Activated T-helper 1 cell treated with Interleukin-2 at 50 U/mL for 16 hours (primary cell): ENCODE measurements at places on chromosomes 7 and 10.

DNA sequence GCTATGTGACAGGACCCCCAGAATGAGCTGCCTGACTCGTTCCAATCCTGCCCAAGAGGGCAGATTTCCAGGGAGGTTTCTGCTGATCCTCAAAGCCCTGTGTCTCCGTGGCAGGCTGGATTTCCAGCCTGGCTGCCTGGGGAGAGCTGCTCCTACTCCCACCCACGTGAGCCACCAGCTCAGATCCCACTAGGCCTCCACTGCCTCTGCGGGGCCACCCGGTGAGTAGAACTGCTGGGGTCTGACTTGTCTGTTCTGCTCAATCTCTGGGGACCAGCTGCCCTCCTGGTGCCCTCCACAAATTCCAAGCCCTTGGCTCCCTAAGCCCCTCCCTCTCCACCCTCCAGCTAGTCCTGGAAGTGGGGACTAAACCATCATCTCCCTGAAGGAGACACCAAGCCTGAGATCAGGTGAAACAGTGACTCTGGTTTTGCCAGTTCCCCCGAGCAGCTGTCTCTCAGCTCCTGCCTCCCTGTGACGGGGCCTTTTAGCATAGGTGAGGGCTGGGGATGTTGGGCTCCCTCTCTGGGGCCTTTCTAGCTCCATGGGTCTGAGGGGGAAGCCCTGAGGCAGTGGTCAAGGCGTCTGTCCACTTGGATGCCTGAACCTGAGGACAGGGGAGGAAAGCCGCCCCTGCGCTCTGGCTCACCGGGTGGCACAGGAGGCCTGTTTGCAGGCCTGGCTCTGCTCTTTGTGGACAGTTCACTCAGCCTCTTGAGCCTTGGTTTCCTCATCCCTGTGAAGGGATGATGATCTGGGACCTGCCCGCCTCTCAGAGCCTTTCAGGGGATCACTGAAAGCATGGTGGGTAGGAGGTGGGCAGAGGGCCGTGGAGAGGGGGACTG lies 5.6 kb downstream of the FAM241B start:
- no peak for DNase-seq

DNA sequence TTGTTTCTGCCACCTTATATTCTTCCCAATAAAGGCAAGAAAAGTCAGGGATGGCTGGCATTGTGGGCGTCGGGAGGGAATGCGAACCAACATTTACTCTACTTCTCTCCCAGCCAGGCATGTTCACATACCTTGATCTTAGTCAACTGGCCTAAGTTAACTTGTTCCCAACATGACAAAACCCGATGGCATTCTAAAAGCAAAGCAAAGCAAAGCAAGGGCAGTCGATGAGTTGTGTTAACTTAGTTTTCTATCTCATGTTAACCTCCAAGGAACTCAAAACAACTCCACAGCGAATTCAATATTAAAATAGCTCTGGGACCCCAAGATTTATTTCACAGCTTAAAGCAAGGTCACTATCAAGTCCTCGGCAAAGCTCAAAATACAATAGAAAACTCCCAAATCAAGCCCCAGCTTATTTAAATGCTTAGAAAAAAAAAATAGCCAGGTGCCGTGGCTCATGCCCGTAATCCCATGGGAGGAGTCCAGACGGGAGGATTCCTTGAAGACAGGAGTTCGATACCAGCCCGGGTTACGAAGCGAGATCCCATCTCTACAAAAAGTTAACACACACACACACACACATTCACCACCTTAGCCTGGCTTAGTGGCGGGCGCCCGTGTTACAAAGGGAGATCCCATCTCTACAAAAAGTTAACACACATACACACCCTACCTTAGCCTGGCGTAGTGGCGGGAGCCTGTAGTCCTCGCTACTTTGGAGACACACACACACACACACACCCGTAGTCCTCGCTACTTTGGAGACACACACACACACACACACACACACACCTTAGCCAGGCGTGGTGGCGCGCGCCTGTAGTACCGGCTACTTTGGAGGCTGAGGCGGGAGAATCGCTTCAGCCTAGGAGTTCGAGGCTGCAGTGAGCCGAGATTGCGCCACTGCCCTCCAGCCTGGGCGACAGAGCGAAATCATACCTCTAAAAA lies 901 bp upstream of the CCNY start:
- no peak for DNase-seq

DNA sequence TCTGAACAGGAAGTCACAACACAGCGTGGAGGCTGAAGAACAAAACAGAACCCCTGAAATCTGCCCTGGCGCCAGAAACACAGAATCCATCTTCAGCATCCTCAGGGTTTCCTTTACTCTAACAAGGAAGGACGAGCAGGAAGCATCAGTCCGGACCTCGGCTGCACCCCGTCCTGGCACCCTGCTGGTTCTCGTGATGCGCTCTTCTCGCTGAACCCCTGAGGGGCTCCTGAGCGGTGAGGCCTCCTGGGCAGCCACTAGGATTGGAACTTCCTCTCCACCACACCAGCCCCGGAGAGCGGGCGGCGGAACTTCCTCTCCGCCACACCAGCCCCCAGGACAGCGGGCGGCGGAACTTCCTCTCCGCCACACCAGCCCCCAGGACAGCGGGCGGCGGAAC lies 461.9 kb downstream of the PTPRN2 start:
- DNase-seq: no peak

GRCh38 chr10:91556691-91557566 lies 75.9 kb downstream of the PPP1R3C start:
- DNase-seq: no peak

DNA sequence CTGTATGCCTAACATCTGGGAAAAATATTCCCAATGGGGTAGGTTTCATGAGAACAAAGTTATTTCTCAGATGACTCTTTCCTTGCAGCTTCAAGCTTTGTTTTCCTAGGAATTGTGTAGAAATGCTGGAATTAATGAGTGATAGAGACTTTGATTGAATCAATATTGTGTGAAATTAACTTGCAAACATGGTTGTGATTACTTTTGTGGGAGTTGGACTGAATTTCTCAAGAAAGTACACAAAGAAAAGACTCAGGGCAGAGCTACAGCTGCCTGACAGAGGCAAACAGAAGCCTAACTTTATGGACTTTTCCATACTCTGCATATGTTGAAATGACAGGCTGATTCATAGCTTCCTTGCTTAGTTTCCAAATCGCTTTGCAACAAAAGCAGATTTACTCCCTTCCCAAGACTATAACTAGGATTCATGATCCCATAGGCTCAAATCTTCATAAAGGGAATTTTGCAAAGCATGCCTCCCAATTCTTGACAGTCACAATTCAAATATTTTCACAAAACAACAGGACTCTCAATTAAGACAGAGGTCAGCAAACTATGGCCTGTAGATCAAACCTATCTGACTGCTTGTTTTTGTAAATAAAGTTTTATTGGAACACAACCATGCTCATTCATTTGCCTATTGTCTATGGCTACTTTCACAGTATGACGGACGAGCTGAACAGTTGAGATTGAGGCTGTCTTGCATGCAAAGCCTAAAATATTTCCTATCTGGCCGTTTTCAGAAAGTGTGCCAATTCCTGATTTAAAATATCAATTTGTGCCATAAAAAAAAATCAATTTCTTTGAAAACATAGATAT lies 27.6 kb downstream of the NRP1 start:
- no peak for DNase-seq

GRCh38 chr7:95276114-95276513 lies 48.2 kb downstream of the PON1 start:
- DNase-seq: no peak

GRCh38 chr7:74173074-74173473 lies 1.1 kb upstream of the EIF4H start:
- no peak for DNase-seq

DNA sequence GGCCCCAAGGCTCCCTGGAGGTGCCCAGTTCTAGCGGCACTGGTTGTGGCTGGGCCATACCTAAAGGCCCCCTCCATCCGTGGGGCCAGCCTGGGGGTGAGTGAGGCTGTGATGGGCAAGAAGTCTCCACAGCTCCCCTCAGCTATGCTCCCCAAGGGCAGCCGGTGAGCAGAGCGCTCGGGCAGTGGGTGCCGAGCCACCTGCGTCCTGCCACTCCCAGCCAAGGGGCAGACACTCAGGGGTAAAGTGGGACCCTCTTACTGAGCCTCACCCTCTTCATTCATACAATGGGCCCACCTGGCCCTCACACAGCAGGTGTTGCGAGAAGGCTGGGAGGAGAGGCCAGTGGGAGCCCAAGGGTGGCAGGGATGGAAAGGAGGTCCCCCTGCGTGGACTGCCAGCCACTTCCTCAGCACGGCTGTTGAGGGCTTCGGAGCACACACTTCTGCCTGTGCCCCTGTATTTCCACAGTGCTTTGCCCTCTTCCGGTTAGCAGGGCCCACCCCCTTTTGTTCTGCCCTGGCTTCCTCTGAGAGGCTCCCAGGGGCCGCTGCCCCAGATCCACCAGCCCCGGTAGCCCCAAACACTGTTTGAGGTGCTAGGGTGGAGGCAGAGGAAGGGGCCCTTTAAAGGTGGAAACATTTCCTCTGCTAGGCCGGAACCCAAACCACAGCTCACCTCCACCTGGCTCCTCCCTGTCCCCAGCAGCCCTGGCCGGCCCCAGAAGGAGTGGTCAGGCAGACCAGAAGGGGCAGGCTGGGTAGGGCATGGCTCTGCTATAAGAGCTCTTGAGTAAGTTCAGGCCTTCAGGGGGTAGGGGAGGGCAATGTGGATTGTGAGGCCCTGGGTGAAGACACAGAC lies 16.4 kb upstream of the C10orf105 start:
- DNase-seq: peak; percentile 57

- DNase-seq: no peak
Measured at GRCh38 chr10:224571-224970, 89.3 kb downstream of the ZMYND11 start.

GRCh38 chr10:100981178-100981772 lies 6.0 kb downstream of the MRPL43 start:
- DNase-seq: no peak
